Bronchus fibroblast of lung (primary cell): ENCODE measurements at places on chromosomes 2 and 18. TPM values are rescaled to one million over a fixed set of nuclear protein-coding genes. Genes with fewer than 3 reads are reported as not detected.

The GPR75 gene
- total RNA-seq = 0.67 and 0.89 TPM in 2 replicates

The DPP4 gene
- total RNA-seq = 5.9 and 7.4 TPM in 2 replicates

The SOX11 gene
- total RNA-seq = 7.1 and 7.4 TPM in 2 replicates

The FKBP7 gene
- 42.4 and 42.5 TPM in 2 replicates for total RNA-seq

The SPRED2 gene
- 7.4 and 8.8 TPM in 2 replicates for total RNA-seq
